ENCODE measurements at places on chromosomes 3 and 15.

DNA sequence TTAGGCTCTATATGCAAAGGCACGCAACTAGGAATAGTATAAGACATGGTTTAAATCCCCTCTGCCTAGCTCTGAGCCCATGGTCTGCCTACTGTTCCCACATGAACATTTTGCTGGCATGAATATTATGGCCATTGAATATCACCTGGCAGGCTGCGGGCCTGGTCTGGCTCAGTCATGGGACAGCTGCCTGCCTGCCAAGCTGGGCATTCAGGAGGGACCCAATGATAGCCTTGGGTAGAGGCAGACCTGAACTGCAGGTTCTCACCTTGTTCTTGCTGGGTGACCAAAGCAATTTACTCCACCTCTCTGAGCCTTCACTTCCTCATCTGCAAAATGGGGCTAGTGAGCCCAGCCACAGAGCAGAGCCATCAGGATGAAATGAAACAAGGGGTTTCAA, 11.3 kb downstream of the RBP1 start:
- no peak for DNase-seq

GRCh38 chr3:150687613-150688012, 16.1 kb downstream of the ERICH6 start:
- DNase-seq, result no peak

- no peak for DNase-seq
These were observed 9.2 kb upstream of the ENTPD3 start for GRCh38 chr3:40377822-40378221.

- no peak for DNase-seq
These were observed 75.2 kb downstream of the SLCO3A1 start for GRCh38 chr15:91928675-91929074.

DNA sequence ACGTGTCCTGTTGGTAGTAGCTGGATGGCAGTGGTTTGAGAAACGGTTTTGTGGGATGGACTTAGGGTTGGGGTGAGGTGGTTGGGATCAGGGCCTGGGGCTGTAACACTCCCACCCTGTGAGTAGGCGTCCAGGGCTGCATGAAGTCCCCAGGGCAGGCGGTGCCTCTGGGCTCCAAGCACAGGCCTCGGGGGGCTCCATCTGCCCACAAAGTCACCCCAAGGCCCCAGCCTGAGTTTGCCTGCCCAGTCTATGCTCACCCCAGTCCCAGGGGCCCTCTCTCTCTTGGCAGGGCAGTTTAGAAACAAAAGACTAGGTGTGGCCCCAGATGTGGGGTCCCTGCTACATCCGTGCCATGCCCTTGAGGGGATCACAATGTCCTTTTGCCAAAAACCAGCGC, 86.9 kb upstream of the PRR23E start:
- DNase-seq, result no peak

DNA sequence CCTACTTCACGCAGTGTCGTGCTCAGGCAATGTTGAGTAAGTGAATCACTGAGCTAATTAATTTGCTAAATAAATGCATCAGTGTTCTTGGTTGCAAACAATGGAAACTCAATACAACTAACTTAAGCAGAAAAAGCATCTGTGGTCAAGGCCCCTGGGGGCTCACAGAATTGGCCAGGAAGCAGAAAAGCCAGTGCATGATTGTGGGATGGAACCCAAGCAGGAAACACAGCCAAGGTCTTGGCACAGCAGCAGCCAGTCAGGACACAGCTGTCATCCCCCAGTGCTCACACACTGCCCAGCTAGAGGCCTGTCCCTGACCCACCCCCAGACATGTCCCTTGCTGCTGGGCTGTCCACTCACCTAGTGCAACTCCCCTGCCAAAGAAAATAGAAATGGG, 85.9 kb downstream of the AQP9 start:
- DNase-seq, result no peak

DNA sequence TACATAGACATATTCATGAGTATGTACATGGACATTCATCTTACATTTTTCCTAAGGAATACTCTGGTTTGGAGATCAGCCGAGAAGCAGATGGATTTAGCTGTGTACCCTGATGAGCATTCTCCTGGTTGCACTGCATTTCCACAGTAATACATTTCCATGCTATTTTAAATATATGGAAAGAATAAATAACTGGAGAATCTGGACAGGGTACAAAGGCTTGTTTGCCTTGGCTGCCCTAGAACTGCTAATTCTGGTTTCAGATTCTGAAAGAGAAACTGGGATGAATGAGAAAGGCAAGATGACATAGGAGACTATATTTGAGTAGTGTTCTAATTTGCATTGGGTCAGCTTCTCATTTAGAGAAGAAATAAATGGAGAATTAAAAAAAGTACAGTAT, 190.8 kb upstream of the FAM3D start:
- no peak for DNase-seq

DNA sequence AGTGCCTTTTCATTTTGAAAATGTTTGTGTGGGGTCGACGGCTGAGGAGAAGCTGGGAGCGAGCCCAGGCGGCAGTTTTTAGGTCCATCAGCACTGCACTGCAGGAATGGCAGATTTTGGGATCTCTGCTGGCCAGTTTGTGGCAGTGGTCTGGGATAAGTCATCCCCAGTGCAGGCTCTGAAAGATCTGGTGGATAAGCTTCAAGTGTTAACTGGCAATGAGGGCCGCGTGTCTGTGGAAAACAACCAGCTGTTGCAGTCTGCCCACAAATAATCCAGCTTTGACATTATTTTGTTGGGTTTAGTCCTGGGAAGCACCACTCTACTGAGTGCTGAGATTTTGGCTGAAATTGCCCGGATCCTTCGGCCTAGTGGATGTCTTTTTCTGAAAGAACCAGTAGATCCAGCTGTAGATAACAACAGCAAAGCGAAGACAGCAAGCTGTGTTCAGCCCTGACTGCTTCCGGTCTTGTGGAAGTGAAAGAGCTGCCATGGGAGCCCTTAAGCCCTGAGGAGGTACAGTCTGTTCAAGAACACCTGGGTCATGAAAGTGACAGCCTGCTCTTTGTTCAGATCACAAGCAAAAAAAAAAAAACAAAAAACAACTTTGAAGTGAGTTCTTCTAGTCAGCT, 13.1 kb upstream of the ANP32A start:
- DNase-seq, result no peak

DNA sequence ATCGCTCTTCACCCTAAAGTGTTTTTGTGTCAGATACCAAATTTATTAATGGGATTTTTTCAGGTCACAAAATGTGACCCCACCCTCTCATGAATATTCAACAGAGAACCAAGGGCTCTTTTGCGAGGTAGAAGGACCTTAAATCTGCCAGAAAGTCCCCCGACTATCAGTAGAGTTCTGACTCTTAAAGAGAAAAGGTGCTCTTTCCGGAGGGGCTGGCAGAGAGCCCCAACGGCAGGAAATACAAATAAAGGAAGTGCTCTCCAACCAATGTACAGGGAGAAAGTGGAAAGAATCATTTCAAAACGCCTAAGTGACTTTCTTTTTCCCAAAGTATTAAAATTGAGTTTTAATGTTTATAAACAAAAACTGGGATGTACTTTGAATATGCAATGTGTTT, 517.2 kb downstream of the FOXP1 start:
- DNase-seq, result no peak

- DNase-seq, result peak; percentile 20
These were observed 28.4 kb upstream of the SMAD6 start for GRCh38 chr15:66673410-66674322.

DNA sequence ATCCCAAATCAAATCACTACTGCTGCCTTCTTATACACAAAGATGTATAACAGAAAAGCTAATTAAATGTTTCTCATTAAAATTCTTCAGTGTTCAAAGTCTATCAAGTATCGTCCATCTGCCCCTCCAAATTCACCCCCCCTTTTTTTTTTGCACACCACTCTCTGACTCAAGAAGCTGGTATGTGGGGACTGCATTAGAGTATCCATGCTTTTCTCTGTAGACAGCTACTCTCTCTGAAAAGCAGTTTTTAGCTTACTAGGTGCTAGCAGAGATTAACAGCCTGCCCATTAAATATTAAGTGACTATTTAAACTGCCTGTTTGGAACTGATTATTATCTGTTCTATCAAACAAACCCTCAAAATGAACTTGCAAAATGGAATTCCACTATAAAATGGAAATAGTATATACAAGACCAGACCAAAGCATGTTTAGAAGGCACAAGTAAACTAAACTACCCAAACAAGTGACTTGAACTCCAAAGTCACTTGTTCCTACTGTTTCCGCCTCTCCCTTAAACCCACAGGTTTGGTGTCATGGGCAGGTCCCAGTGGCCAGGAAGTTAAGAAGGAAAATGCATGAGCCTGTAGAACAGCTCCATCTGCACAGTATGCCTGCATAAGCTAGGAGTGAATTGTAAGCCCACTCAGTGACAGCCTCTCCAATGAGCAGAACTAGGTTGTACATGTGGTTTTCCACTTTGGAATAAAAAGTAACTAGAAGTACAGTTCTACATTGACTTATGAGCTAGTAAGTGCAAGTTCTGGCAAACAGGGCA, 32.5 kb downstream of the GBE1 start:
- DNase-seq, result no peak

DNA sequence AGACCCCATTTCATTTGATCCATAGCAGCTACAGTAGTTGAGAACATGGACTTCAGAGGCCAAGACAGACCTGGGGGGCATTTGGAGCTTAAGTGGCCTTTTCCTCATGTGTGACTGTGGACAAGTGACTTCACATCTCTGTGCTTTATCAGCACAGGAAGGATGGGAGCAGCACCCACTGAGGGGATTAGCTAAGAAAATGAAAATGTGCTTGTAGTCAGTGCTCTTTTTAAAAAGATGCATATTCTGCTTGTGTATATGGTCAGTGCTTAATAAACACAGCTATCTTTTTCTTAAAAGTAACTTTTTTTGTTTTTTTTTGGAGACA, 34.5 kb downstream of the SLC6A6 start:
- no peak for DNase-seq

GRCh38 chr3:46736006-46736872, 18.6 kb upstream of the PRSS50 start:
- no peak for DNase-seq

- no peak for DNase-seq
These were observed 152.9 kb upstream of the GOLIM4 start for GRCh38 chr3:168248383-168249204.

DNA sequence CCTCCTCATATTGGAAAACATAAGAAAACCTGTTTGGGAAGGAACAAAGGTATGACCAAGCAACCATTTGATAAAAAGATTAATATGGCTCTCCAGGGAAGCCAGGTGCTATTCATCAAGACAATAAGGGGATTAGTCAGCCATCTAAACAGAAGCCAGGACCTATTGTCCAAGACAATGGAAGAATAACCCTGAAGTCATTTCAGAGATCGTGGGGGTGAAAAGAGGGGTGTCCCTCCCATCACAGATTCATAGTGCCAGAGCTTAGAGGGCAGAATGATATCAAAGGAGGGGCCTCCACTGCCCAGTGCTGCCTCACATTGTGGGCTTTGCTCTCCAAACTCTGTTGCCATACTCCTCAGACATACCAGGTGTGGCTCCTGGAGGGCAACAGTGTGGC, 73.5 kb downstream of the DAPK2 start:
- DNase-seq, result no peak

DNA sequence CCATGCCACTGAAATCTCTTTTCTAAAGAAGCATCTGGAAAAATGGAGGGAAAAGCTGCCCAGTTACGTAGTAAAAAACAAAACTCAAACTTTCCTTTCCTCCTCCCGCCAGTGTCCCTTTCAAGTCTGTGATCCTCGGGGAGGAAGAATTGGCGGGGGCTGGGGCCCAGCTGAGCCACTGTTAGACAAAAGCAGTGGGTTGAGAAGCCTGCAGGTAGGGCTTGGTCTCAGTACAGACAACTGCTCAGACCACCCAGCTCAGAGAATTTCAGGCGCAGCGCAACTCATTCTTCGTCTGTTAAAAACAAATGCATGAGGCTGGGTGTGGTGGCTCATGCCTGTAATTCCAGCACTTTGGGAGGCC, 117.1 kb downstream of the MYLK start:
- DNase-seq, result no peak

GRCh38 chr3:125087768-125088391, 32.1 kb upstream of the HEG1 start:
- DNase-seq, result no peak

- DNase-seq, result no peak
These were observed 189.2 kb upstream of the FEZF2 start for GRCh38 chr3:62562596-62562995.

DNA sequence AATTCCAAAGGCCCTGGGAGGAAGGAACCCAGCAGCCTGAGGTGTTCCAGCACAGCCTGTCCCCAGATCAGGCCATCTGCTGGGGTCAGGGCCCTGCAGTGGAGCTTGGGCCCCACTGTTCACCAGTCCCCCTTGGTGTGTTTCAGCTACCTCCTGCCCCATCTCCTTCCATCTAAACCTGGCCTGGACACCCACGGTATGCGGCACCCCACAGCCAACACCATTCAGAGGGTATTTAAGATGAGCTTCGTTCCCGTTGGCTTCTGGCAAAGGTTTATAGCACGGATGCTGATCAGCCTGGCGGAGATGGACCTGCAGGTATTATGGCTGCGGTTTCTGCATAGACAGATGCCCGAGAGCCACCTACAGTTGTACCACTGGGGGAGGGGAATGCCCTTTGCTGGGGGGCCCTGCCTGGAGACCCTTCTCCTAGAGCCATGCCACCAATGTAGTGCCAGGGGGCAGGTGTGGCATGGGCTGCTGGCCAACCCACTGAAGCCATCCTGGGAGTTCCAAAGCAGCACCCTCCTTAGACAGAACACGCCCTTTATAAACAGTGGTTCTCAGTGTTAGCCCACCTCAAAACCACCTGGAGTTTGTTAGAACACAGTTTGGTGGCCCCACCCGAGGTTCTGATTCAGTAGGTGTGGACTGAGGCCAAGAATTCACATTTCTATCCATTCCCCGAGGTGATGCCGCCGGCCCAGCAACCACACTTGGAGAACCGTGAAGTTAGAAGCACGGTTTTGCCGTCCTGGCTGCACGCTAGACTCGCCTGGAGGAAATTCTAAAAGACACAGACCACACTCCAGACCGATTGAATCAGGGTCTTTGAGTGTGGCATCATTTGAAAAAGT, 126.9 kb downstream of the LRRK1 start:
- no peak for DNase-seq

DNA sequence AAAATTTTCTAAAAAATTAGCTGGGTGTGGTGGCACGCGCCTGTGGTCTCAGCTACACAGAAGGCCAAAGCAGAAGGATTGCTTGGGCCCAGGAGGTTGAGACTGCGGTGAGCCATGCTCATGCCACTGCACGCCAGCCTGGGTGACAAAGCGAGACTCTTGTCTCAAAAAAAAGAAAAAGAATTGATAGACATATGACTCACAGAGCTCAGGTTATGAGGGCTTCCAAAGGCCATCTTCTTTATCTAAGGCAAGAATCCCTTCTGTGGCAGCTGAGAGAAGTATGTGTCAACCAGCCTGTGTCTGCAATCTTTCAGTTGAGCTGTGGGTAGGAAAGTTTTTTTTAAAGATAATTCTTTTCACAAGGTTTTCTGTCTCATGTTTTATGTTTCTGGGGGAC, 53.9 kb downstream of the MRPS25 start:
- DNase-seq, result no peak

GRCh38 chr3:42749025-42749752, 23.9 kb downstream of the CCDC13 start:
- DNase-seq, result no peak

- DNase-seq, result no peak
These were observed 407.6 kb downstream of the ZIC1 start for GRCh38 chr3:147816752-147817151.

GRCh38 chr3:148612278-148612677, 85.4 kb upstream of the AGTR1 start:
- DNase-seq, result no peak

GRCh38 chr3:94482686-94483085, 419.8 kb downstream of the NSUN3 start:
- no peak for DNase-seq

GRCh38 chr15:71706461-71707229, 103.7 kb upstream of the NR2E3 start:
- DNase-seq, result no peak

GRCh38 chr3:71294919-71295318, 288.6 kb downstream of the FOXP1 start:
- DNase-seq, result no peak
